ENCODE measurements at places on chromosomes 1 and 21.

DNA sequence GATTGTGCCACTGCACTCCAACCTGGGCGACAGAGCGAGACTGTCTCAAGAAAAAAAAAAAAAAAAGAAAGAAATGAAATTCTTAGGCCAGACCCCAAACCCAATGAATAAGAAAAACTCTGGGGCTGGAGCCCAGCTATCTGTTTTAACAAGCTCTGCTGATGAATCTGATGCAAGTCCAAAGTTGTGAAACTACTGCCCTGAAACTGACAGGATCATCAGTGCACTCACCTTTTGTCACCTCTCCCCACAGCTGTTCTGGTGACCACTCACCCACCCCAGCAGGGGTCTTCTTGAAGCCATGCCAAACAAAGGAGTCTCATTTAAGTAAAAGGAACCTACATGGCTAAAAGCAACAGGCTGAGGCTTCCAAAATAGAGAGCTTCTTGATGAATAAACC lies 8.4 kb downstream of the PABPC4 start:
- no peak for DNase-seq

- DNase-seq = no peak
Observed at GRCh38 chr21:40546647-40547046, 300.3 kb downstream of the DSCAM start.

DNA sequence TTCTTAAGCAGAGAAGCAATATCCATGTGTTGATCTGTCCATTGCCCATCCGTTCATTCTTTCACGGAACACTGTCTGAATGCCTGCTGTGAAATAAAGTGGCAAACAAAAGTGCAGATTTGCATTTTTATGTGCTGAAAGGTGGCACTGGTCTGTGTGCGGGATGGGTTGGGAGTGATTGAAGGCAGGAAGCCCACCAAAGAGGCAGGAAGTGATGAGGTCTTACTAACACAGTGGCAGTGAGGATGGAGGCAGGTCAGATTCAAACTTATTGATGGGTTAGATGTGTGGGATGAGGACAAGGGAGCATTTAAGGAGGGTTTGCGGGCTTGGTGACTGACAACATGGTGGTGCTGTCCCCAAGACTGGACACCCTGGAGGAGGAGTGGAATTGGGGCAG lies 8.3 kb downstream of the PTPRF start:
- DNase-seq = no peak

GRCh38 chr1:47669081-47669585 lies 231.3 kb downstream of the FOXD2 start:
- no peak for DNase-seq

GRCh38 chr1:67399199-67399993 lies 30.8 kb downstream of the SERBP1 start:
- DNase-seq = no peak

DNA sequence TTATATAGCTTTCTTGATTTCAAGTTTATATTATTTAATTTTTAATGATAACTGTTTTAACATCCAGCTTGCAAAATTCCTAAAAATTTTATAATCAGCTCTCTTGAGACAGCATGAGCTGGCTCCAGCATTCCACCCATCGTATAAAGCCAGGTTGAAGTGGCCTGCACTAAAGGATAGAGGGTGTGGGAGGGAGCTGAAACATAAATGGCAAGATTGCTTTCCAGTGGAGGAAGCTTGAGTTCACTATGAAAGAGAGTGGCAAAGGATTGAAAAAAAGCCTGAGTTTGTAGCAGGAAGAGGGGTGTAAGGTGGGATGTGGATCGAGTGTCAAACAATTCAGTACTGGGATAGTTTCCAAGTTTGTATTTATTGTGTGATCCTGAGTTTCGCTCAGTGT lies 48.5 kb upstream of the ZNF644 start:
- no peak for DNase-seq

- DNase-seq = no peak
Observed at GRCh38 chr1:109266965-109267364, 16.0 kb downstream of the PSRC1 start.

- no peak for DNase-seq
Observed at GRCh38 chr1:183234660-183235476, 48.8 kb downstream of the LAMC2 start.

DNA sequence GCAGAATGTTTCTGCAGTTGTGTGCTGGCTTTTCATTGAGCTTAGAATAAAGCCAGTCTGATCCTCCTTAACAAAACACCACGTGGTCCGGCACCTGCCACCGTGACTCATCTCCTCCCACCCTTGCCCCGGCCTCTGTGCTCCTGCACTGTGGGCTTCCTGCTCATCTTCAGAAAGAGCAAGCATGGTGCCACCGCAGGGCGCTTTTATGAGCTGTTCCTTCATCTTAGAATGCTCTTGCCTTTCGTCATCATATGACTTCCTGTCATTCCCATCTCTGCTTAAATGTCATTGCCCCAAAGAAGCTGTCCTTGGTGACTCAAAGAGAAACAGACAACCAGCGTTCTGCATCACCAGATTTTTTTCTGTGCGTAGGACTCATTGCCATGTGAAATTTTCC lies 117.8 kb downstream of the HHAT start:
- peak; percentile 81 for DNase-seq

DNA sequence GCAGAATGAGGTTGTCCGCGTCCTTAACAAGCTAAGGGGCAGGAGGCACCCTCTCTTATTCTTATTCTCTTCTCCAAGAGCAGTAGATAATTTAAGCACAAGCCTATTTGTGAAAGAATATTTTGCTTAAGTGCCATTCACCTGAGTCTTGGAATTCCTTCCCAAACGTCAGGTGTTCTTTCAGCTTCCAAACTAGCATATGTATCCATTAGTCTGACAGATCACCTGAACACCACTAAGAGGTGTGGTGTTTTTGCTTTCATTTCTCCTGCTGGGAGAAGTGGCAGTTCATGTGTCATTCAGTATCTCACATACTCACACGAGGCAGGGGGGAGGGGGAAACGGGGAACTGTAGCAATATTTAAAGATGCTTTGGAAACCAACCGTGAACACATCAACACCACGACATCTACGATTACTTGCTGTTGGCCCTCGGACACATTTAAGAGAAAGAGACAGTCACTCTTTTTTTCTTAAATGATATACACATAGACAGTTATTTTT lies 45.5 kb upstream of the RBM15 start:
- no peak for DNase-seq

DNA sequence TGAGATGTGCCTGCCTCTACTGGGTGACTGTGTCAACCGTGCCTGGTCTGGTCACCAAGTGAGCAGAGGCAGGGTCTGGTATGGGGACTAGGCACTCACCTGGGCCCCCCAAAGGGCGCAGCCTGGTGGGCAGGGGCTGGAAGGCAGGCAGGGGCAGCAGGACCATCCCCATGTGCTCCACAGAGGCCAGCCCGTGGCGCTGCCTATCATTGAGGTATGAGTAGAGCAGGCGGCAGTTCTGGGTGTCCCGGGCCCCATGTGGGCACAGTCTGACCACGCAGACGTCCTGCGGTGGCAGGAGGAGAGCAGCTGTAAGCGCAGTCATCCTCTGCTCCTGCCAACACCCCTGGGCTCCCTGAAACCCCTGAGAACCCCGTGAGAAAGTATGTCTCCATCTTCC lies 23.7 kb downstream of the SPOCD1 start:
- DNase-seq = no peak

DNA sequence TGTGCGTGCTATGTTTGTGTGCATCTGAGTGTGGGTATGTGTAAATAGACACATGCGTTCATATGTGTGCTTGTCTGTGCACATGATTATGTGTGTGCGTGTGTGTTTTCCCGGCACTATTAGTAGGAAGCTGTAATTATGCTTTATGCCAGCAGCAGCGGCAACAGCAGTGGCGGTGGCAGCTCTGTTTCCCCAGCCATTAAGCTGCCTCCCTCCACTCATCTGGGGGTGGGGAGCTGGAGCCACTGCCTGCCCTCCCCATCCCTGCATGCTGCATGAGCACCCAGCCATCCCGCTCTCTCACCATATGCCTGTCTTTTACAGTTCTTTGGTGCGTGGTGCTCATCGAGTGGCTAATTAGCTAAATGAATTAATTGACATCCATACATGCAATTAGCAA lies 30.5 kb upstream of the ACOT11 start:
- no peak for DNase-seq

- no peak for DNase-seq
Observed at GRCh38 chr1:85438353-85438752, 26.6 kb downstream of the DDAH1 start.

GRCh38 chr1:193417945-193418744 lies 231.7 kb upstream of the B3GALT2 start:
- DNase-seq = no peak

GRCh38 chr1:62068978-62069377 lies 125.7 kb upstream of the L1TD1 start:
- DNase-seq = no peak

- no peak for DNase-seq
Observed at GRCh38 chr1:14140831-14141401, 440.9 kb downstream of the PRDM2 start.

GRCh38 chr21:42453224-42453985 lies 42.6 kb downstream of the RSPH1 start:
- no peak for DNase-seq

DNA sequence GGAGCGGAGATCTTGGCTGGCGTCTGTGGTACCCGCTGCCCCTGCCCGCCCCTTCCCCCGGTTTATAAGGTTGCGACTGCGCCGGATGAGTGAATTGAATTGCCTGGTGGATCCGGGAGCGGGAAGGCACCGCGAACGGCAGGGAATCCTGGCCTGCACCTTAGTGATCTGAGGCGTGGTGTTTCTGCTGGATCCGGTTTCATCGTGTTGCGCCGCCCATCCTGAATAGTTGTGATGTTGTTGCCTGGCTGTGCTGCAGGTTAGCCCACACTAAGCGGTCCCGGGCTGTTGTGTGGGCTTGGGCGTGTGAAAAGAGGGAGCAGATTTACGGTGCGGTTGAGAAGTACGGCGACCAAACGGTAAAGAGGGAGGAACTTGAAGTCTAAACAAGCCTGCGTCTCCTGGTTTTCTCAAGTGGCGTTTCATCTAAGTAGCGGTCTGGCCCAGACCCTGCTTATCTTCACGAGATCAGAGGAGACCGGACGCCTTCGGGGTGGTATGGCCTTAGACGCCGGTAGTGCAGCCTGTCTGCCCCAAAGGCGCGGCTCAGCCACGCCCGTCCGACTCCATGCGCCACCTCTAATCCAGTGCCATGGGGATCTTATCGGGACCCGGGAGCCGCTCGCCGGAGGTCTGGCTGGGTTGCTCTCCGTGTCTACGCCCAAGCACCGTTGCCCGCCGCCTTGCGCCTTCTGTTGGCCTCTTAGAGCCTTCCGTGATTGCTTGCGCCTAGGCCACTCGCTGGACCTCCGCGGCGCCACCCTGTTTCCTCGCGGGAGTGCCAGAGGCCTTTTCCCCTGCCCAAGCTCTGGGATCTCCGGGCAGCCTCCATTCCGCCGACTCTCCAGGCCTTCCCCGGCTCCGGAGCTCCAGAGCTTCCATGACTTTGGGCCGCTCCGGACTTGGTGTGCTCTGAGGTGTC lies 87.5 kb upstream of the RHOU start:
- DNase-seq = peak; percentile 27

DNA sequence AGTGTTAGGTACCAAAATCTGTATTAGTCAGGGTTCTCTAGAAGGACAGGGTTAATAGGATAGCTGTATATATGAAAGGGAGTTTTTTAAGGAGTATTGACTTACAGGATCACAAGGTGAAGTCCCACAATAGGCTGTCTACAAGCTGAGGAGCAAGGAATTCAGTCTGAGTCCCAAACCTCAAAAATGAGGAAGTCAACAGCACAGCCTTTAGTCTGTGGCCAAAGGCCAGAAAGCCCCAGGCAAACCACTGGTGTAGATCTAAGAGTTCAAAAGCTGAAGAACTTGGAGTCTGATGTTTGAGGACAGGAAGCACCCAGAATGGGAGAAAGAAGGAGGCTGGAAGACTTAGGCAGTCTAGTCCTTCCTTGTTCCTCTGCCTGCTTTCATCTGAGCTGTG lies 487.5 kb upstream of the CHRM3 start:
- DNase-seq = no peak

DNA sequence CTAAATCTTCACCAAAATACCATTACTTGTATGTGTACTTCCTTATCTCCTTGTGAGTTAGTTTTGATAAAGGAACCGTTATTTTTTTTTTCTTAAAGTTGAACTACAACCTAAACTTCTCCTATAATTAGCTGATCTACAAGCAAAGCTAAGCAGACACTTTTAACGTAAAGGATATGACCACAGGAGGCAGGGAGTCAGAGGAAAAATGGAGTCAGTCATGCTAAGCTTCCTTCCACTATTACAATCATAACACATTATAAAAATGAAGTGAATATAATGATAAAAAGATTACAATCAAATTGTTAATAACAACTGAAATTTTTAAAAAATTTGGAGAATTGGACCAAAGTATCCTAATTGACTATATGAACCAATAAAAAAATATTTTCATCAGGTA lies 892.6 kb downstream of the KCNT2 start:
- DNase-seq = no peak

- DNase-seq = peak; percentile 38
Observed at GRCh38 chr1:206703661-206704060, 19.0 kb downstream of the MAPKAPK2 start.

DNA sequence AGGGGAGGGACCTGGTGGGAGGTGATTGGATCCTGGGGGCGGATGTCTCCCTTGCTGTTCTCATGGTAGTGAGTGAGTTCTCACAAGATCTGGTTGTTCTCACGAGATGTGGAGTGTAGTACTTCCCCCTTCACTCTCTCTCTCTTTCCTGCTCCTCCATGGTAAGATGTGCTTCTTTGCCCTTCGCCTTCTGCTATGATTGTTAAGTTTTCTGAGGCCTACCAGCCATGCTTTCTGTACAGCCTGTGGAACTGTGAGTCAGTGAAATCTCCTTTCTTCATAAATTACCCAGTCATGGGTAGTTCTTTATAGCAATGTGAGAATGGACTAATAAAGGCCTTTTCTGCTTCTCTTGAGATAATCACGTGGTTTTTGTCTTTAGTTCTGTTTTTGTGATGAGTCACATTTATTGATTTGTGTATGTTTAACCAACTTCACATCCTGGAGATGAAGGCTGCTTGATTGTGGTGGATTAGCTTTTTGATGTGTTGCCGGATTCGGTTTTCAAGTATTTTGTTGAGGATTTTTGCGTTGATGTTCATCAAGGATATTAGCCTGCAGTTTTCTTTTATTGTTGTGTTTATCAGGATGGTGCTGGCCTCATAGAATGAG lies 45.5 kb downstream of the RABGAP1L start:
- DNase-seq = no peak

DNA sequence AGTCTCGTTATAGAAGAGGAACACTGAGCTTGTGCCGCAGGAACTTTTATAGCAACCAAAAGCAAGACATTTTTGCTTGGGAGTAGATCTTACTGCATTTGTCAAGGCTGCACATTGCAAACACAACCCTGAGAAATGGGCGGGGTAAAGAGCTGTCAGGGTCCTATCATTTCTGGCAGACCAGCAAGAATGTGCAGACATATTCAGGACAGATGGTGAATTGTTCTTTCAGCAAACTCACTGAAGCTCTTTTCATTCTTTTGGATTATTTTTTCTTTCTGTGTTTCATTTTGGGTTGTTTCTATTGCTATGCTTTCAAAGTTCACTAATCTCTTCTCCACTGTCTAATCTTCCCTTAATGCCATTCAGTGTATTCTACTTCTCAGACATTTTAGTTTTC lies 5.1 kb upstream of the ACTN2 start:
- DNase-seq = no peak

- no peak for DNase-seq
Observed at GRCh38 chr1:40887012-40887378, 24.8 kb upstream of the CITED4 start.
